ENCODE measurements at places on chromosomes 16 and 17.

DNA sequence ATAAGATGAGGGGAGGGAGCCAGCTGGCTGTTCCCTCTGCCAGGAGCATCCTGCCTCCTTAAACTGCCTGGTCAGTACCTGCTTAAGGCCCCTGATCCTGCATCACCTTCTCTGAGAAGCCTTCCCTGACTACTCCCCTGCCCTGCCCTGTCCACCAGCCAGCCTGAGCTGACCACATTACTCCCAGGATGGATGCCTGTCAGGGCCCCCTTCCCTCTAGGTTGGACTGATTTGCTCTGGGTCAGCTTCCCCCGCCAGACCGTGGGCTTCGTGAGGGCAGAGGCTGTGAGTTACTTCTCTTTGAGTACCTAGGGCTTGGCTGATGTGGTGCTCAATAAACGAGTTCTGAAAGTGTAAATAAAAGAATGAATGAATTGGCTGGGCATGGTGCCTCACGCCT lies 63.3 kb downstream of the WSB1 start:
- DNase-seq: no peak

DNA sequence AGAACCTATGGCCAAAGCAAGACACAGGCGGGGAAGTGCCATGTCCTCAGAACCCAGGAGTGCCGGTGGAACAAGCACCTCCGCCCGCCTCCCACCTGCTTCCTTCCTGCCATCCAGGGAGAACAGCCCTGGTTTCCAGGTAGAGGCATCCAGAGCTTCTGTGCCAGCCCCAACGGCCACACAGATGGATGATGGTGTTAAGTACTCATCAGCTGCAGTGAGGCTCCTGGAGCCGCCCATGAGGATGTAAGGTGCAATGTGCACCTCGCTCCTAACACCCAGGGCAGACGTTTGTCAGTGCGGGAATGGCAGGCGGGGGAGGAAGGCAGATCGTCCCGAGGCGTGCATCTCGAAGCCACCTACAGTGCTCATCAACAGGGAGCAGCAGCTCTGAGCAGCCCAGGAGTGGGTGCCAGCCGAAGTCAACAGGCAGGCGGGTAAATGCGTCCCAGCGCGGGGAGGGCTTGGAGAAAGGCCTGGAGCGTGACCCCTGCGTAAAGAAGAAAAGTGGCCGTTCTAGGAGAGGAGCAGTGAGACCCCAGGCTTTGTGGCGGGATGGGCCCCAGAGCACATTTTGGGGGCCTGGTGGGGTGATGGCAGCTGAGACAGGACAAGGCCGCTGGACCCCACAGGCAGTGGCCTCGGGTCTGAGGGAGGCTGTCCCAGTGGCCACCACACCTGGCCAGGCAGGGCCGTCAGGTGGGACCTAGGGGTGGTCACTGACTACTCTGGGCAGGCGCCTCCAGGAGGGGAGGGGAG lies 46.1 kb upstream of the ACSF3 start:
- DNase-seq: no peak

GRCh38 chr17:60314423-60314822 lies 77.5 kb downstream of the USP32 start:
- no peak for DNase-seq

- DNase-seq: peak; percentile 48
Observed at GRCh38 chr17:77107506-77108433, 33.0 kb upstream of the SEC14L1 start.
